Large intestine (tissue), 12 donors: ENCODE measurements at places on chromosomes 2 and 18. TPM values are rescaled to one million over a fixed set of nuclear protein-coding genes. Genes with fewer than 3 reads are reported as not detected.

The PSME4 gene
- polyA plus RNA-seq: 26.6 TPM

The SAG gene
- polyA plus RNA-seq: 0.36 TPM

The CGREF1 gene
- polyA plus RNA-seq: 11.5 TPM

The ST6GAL2 gene
- polyA plus RNA-seq: 5.2 TPM

GRCh38 chr2:64466478-64467085 is 12.6 kb downstream of the LGALSL start:
- no peak overlapping the region for H3K27ac ChIP-seq
- no peaks in the 10 kb centered on the region for H3K27me3 ChIP-seq
- no peaks in the 10 kb centered on the region for H3K36me3 ChIP-seq
- no peak for DNase-seq
- peaks cover 34% of the 10 kb centered on the region for H3K4me1 ChIP-seq
- H3K4me3 ChIP-seq: no peak overlapping the region

DNA sequence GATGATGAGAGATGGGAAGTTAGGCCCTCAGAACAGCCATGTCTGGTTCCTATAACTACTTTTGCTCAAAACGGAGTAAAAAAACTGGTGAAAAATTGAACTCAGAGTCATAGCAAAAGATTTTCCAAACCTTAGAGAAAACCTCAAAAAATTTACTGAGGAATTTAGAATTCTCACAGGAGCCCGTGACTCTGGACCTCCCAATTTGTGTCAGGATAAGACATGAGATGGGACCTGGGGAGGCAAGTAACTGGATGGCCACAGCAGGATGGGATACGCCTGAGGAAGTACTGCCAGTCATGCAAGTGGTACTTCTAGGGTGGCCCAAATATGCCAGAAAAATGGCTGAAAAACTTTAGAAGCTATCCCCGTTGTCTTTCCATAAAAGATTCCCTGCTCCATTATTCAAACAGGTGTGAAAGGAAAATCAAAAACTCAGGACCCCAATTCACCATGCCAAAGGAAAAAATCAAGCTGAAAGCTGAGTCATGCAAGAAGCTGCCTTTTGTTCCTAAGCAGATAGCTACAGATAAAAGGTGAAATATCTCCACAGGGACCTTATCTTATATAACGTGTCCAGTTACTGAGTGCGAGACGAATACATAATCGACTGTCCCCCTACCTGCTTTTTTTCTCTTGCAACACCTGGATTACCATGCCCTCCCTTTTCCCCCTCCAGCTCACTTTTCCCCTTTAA is 34.1 kb upstream of the LIPG start:
- H3K4me3 ChIP-seq: no peak overlapping the region
- H3K27me3 ChIP-seq: no peaks in the 10 kb centered on the region
- no peak for DNase-seq
